ENCODE measurements at places on chromosomes 11 and 22. TPM values are rescaled to one million over a fixed set of nuclear protein-coding genes. Genes with fewer than 3 reads are reported as not detected.

The MIAT gene
- 3.6 TPM for total RNA-seq

The CNGA4 gene
- not detected for total RNA-seq

The SLC6A5 gene
- total RNA-seq, result 2.2 TPM

The KCNK4 gene
- 3.6 TPM for total RNA-seq

The ST14 gene
- total RNA-seq, result 5.3 TPM

The FAM83F gene
- 1.4 TPM for total RNA-seq

DNA sequence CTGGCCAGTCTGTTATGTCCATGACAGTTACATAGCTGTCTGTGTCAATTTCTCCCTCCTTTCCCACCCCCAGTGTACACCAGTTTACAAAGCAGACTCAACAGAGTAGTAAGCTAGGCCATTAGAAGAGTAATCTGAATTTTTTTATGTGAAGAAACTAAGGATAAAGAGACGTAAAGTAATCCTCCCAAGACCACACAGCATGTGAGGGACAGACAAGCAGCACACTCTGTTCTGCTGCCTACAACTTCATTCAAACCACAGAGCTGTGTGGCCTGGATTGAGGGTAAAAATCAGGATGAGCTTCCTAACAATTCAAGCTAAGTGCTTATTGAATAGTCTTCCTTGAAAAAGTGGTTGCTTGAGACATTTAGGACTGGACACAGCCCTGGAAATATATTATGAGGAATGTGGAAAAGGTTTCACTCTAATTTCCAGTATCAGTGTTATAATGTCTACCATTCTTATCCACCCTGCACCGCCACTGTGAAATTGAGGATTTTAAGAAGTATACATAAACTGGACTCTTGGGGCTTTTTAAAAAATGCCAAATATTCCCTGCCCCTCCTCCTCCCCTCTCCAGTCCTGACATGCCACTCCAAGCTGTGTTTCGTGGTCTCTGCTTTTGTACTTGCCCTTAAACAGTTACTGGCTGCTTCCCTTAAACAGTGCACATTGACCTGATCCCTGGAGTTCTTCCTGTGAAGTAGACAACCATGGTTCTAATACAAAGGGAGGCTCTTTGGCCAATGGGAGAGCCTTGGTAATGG, 40.9 kb downstream of the EXT2 start:
- DNase-seq, result peak; percentile 13

DNA sequence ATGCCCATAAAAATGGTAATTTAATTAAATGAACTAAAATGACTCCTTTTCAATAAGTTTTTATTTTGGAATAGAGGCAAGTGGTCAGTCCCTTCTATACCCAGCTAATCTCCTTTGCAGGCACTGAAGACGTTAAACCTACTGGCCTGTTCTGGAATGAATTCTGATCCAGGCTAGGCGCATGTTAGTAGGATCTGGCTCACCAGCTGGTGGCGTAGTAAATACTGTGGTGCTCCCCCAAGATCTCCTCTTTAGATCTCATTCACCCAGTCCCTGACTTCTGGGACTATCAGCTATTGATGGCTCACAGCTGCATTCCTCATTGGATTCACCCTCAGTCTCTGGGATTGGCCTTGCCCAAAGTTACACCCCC, 173.7 kb upstream of the DDI1 start:
- no peak for DNase-seq

DNA sequence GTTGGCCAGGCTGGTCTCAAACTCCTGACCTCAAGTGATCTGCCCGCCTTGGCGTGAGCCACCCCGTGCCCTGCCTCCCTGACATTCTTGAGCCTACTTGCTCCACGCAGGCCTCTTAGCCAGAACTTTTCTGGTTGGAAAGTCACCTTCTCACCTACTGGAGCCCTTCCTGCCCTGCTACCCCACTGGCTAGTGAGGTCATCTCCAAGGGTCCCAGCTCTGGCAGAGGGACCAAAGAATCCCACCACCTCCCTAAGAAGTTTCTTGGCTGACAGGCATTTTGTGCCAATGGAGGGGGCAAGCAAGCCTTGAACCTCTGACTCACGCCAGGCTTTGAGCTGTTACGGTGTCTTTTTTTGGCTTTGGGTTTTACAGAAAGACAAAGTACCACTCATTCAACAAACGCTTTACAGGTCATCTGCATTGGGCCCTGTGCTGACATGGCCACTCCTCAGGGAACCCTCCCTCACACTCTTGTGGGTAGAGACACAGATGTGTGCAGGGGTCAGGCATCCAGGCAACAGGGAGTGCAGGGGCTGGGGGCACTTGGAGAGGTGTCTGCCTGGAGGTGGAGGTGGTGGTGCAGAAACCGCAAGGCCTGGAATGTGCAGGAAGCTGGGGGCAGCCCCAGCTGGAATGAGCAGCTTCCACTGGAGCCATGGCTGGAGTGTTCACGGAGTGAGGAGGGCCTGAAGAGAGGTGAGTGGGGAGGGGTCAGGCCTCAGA, 27.1 kb upstream of the WNT11 start:
- DNase-seq, result no peak

GRCh38 chr22:48245196-48245485, 1482.7 kb downstream of the TBC1D22A start:
- no peak for DNase-seq

DNA sequence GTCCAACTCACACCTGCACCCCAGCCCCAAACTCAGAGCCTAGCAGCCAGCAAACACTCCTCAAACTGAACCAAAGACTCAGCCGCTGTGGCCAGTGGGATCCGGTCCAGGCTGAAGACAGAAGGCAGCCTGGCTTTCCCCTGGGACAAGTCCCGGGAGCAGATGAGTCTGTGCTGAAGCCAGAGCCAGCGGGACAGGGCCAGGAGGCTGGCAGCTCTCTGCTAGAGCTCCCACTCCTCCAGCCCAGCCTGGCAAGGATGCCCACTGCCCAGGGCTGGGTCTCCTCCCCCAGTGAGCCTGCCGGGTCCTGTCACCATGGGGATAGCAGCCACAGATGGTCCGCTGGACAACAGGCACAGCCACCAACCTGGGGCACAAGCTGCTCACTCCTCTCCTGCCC, 42.9 kb upstream of the PRR5 start:
- no peak for DNase-seq

- peak; percentile 78 for DNase-seq
These were observed 28.0 kb downstream of the MOB2 start for GRCh38 chr11:1458340-1459218.

DNA sequence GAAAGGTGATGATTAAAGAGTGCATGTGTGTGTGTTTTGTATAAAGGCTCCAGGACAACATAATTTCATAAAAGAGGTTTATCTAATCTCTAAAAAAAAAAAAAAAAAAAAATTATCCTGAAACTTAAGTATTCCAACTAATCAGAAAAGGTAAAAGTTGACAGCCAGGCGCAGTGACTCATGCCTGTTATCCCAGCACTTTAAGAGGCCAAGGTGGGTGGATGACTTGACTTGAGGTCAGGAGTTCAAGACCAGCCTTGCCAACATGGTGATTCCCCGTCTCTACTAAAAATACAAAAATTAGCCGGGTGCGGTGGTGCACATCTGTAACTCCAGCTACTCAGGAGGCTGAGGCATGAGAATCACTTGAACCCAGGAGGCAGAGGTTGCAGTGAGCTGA, 632.7 kb upstream of the CHORDC1 start:
- no peak for DNase-seq

- no peak for DNase-seq
These were observed 397 bp downstream of the OR52N2 start for GRCh38 chr11:5809122-5809519.

DNA sequence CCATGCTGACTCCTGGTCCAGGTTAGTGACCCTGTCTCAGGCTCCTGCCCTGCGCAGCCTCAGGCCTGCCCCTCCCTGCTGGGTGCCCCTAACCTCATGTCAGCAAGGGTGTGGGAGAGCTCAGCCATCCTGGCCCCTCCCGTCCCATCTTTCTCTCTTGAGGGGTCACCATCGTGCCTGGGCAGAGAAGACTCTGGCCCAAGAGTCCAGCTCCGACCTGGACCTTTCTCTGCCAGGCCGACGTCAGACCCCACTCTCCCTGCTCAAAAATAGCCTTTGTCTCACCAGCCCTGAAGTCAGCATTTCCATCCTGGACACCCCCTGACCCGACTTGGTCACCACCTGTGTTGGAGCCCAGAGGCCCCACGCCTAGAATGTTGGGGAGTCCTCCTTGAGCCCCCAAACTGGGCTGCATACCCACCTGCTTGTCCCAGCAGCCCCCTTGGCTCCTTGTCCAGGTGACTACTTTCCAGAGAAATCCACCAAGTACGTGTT, 4.9 kb downstream of the SCGB1C1 start:
- no peak for DNase-seq

DNA sequence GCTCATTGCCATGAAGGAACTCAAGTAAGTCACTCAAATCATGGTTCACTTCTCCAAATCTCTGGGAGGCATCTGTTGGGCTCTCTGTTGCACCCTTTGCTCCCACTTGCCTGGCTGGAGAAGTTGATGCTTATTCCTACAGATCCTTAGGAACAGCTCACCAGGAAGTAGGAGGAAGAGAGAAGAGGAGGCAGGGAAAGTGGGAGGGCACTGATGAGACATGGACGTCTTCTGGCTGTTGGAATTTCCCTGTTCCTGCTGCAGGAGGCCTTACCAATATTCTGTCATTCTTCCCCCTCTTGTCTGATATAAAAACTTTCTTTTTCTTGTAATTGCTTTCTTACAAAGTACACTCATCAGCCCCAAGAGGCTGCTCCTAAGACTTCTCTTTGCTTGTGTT, 13.6 kb downstream of the POLR2F start:
- no peak for DNase-seq

DNA sequence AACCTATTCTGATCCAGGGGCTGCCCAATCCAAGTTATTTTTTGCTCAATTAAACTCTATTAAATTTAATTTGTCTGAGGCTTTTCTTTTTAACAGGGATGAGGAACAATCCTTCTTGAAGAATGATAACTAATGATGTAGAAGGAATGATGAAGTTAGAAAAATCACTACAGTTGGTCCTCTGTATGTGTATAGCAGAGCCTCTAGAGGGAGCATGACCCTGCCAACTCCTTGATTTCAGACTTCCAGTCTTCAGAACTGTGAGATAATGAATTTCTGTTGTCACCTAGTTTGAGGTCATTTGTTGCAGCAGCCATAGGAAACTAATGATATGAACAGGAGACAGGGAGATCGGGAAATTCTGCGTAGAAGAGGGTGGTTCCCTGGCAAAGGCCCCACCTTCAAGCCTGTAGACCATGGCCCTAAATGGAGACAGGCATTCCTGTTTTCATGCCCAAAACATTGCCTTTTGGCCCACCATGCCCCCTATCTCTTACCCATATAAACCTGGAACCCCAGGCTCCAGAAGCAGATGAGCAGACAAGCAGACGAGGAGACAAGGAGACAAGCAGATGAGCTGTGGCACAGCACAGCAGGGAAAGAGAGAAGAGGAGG, 7.7 kb upstream of the QSER1 start:
- no peak for DNase-seq

DNA sequence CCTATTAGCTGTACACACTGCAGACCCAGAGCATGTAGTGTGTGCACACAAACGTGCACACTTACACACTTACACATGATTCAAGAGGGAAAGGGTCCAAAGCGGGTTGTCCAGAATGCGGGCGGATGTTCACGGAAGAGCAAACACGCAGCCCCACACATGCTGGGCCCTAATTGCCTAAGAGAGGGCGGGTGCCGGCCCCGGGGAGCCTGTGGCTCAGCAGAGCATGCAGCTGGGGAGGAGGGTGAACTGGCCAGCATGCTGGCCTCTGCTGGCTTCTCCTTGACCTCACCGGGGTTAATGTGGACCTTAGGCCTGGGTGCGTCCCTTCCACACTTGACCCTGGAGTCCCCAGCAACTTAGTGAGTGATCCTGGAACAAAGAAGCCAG, 816.3 kb downstream of the BRD1 start:
- no peak for DNase-seq

DNA sequence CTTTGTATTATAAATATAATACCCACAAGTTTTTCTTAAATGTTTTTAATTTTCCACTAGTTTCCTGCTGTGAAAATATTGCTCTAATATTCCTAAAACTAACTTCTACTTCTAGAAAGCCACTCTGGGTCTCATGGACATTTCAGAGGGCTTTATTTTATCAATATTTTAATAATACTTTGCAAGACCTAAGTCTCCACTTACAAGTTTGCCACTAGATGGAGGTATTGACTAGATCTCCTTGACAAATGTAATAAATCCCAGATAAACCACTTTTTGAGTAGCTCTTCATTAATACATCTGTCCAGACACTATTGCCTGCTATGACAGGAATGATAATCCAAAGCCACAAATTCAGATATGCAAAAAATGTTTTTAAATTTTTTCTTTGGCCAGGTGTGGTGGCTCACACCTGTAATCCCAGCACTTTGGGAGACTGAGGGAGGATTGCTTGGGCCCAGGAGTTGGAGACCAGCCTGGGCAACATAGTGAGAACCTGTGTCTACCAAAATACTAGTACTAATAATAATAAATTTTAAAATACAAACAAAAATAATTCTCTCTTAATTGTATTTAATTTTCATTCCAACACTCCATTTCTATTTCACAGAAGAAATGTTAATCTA, 3.5 kb upstream of the ACAT1 start:
- DNase-seq, result peak; percentile 41

DNA sequence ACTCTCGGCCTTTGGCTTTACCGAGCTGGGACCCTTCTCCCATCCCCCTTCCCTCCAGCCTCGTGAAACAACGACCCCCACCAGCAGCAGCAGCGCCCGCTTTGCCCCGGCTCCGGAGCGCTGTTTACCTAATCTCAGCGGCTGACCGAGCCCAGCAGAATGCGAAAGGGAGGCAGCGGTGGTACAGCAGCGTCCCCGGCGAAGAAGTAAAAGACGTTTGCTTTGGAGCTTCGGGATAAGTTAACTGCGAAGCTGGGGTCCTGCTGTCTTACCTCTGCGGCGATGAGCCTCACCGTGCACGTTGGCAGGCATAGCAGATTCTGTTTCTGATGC, 2.0 kb upstream of the LARGE1 start:
- DNase-seq, result peak; percentile 42

DNA sequence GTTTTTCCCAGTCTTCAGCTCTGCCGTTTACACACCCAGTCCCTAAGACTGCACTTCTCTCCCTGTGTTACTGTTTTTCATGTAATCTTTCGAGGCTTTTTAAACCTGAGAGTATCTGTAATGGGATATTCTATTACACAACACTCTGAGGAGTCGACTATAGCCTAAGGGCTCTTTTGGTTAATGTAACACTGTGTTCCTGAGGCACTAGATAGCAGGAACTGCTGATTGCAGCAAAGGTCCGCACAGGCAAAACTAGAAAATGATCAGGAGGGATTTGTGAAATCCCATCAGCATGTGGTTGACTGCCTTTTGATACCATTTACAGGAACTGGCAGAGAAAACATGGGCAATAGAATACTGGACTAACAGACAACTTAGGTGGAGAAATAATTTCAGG, 512.3 kb upstream of the RAG2 start:
- peak; percentile 55 for DNase-seq

GRCh38 chr22:46568102-46568809, 30.8 kb upstream of the CELSR1 start:
- no peak for DNase-seq

DNA sequence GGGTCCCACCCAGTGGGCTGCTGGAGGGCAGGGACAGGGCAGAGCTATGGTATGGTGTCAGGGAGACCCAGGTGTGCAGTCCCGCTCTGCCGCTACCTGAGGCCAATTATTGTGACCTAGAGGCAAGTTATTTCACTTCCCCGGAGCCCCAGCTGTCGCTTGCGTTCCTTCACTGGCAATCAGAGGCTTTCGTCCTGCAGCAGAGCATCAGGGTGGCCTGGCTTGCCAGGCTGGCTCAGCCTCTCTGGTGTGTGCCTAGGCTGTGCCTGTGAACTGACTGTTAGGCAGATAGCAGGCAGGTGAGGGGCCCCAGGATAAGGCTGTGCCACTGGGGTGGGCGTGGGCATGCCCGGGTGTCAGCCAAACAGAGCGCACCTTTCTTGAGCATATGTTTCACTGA, 31.4 kb downstream of the GLB1L2 start:
- no peak for DNase-seq

All from umbilical cord (tissue), 2 donors.